ENCODE measurements at places on chromosomes 1 and 21.

DNA sequence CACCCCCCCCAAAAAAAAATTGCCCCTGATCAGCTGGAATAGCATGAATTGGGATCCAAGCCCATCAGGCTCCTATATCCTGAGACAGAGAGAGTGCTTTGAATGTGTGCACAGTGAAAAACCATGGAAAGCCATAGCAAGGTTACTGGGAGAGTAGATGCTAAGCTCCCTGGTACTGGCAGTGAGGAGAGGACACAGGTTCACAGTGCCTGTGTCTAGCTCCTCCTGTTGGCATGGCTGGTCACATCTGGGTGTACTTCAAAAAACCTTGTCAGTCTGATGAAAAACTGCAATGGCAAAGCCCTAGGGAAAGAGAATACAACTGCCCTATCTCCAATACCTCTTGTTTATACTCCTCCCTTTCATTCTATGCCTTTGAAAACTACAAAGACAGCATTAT lies 12.9 kb downstream of the COPA start:
- DNase-seq: no peak

- no peak for DNase-seq
These were observed 53.8 kb upstream of the PSEN2 start for GRCh38 chr1:226816576-226816975.

- DNase-seq: no peak
These were observed 61.4 kb downstream of the ACTL8 start for GRCh38 chr1:17816511-17816910.

DNA sequence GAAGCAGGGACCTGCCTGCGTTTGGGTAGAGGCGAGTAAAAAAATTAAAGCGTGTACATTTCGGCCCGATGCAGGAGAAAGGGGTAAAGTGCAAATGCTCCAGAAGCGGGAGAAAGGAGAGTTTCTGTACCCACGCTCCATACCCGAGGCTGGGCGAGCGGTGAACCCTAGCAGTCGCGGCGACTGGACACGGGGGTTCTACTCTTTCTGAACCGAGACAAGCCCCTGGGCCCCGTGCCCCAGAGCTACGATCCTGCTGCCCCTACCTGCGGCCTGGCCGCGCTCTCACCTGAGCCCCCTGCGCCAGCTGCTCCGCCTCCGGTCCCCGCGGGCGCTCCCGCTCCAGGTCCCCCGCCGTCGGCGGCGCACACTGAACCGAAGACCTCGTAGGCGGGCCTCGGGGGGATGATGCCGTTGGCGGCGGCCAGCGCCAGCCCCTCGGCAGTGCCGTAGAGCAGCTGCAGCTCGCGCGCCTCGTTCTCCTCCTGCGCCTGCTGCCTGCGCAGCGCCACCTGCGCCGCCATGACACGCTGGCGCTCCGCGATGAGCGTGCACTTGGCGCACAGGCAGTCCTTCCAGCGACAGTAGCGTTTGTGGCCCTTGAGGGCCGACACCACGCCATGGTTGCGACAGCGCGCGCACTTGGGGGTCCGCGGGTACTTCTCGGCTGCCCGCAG lies 2.4 kb downstream of the DMRTA2 start:
- DNase-seq: no peak

DNA sequence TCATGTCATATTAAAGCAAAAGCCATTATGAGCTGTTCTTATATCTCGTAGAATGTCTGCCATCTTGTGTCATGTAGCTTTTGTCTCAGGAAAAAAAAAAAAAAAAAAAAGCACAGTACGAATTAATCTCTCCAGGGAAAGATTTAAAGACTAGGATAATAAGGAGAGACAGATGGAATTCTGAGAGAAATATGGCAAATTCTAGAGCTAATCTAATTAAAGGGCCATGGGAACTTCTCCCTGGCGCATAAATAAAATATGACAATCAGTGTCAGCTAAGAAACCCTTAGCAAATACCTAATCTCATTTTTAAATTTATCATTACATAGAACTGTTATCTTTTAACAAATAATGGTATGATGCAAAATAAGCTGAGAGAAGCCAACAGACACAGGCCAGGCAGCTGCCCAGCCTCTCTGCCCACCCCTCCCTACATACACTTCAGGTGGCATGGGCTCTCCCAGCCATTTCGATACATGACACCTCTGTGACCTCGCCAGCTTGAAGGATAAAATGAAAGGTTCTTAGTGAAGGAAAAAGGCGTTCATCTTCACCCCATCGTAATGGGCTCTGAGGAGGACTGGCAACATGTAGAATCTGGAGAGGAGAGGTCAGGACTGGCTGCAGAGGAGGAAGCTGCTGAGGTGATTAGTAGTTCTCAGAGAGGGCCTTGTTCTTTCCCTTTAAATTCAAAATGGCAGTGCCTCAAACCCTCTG lies 39.8 kb downstream of the DISC1 start:
- DNase-seq: no peak

DNA sequence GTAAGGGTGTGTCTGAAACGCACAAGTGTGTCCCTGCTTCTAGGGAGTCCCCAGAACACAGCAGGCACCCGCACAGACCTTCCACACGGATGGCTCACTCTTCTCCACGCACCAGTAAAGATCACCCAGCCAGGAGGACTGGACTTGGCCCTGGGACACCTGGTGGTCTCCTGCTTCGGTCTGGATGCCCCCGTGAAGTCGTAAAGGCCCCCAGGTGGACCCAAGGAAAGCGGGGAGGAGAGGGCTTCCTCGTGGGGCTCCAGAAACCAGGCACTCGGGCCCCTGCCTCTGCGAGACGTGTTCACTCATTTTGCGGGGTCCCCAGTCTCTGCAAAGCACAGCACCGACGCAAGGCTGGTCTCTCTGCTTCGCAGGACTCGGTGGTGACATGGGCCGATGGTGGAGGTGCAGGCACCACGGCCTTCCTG lies 20.2 kb upstream of the COL6A2 start:
- no peak for DNase-seq

DNA sequence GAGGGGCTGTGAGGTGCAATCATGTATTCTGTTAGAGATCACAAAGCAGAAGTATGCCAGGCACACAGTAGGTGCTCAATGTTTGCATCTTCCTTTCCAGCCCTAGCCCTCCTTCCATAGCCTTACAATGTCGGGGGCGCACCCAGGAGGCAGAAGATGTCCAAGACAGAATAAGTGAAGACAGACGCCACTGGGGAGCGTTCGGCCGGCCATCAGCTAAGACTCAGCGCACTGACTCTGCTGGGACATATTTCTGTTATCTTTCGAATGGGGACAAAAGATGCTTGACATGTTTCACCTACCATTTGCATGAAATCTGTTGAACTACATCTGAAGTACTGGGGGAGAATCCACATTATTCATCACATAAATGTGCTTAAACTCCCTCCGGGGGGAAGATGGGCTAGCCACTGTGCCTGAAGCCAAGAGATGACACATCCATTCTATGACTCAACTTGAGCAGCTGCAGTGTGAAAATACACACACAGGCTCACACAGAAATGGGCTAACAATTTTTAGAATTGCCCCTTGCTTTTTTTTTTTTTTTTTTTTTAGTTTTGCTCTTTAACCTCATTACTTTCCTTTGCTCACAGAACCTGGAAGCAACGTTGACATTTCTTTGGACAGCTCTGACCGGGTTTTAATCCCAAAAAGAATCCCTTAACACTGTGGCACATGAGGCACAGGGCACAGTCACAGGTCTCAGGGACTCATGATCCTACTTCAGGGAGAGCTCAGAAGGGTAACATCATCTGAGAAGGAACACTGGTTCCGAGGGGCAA lies 7.9 kb downstream of the TIAM1 start:
- DNase-seq: no peak

GRCh38 chr1:113858418-113858817 lies 13.1 kb downstream of the PTPN22 start:
- DNase-seq: no peak

DNA sequence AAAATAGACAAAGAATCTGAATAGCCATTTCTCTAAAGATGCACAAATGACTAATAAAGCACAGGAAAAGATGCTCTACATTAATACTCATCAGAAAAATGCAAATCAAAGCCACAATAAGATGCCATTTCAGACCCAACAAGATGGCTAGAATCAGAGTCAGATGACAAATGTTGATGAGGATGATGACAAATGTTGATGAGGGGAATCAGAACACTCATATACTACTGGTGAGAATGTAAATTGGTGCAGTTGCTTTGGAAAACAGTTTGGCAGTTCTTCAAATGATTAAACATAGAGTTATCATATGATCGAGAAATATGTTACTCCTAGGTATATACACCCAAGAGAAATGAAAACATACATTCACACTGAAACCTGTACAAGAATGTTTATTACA lies 33.9 kb downstream of the LRRC40 start:
- no peak for DNase-seq

DNA sequence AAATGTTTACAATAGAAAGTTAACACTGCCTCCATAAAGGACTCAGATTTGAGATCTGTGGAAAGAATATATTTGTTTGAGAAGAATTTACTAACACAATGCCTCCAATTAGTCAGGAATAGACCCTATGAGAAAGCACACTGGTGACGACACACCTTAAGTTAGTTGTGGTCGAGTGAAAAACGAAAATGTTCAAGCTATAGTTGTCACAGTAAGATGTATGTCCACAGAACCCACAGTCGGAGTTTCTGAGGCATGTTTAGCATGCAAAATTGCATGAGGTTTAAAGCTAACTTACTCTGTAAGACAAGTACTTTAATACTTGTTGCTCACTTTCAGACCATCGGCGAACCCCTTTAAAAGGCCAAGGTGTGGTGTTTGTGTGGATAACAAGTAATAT lies 69.9 kb upstream of the SIPA1L2 start:
- no peak for DNase-seq

DNA sequence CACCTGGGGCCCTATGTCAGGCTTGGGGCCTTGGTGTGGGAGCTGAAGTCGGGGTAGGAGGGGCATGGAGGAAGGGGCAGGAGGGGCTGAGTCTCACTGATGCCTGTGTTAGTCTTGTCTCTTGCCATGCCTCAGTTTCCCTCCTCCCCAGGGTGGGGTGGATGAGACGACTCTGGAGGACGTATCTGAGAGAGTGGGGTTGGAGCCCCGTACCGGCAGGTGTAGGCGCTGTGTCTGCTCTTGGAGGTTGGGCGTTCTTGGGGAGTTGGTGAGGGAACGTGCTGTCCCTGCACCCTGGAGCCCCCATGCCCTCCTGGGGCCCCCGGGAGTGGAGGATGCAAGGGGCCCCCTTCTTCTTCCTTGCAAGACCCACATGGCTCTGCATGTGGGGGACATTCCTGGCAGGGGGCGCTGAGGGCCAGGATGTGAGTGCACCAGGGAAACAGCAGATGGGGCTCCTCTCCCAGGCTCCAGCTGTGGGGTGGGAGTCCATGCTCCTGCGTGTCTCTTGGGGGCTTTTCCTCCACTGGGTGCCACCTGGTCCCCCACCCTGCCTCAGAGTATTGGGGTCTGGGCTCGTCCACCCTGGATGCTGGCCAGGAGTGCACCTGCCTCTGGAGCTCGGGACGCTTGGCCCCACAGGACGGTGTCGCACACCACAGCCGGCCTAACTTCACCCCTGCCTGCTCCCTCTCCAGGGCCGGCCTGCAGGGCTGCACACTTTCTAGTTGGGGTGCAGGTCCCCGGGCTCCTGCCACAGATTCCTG lies 1.4 kb upstream of the TNFRSF14 start:
- peak; percentile 43 for DNase-seq

Measured in activated T-helper 2 cell treated with anti-CD3 and anti-CD28 coated beads, Interferon-gamma antibody, Interleukin-2, Interleukin-4, amounts not matched to agents 10 μg/mL and 5 μg/mL and 100 μg/mL, durations not matched to agents 14 hours and 24 hours and 36 hours (primary cell).